ENCODE measurements at places on chromosomes 7 and 10.
A peak's percentile ranks its signal among the peaks of the same experiment; 100 is the strongest.

DNA sequence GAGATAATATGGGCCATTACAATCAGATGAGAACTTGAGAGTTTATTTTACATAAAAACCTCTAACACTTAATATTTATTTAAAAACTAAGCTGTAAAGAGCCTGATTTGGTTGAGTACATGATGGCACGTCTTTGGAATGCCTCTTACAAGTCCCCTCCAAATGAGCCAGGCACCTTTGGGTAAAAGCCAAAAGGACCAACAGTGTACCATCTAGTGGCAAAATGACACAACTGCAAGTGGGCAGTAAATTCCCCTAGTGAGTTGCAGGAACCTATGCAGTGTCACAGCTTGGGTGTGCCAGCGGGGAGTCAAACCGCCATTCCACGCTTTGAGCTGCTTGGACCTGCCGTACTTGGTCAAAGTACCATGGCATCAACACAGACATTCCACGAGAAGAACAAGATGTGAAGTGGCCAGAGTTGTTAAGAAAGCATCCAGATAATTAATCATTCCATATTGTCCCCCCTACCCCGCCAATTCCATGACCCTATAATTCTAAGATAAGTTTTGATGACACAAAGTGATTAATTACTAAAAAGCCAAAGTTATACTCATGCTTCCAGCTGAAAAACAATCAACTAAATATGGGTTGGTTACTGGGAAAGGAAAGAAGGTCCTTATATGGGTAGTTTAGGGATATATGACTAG is 115.2 kb downstream of the SORBS1 start:
- peak; percentile 55 for DNase-seq

DNA sequence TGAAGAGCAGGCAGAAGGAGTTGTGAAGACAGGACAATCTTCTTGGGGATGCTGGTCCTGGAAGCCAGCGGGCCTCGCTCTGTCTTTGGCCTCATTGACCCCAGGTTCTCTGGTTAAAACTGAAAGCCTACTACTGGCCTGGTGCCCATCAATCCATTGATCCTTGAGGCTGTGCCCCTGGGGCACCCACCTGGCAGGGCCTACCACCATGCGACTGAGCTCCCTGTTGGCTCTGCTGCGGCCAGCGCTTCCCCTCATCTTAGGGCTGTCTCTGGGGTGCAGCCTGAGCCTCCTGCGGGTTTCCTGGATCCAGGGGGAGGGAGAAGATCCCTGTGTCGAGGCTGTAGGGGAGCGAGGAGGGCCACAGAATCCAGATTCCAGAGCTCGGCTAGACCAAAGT is 1.5 kb downstream of the CHPF2 start:
- DNase-seq = no peak

DNA sequence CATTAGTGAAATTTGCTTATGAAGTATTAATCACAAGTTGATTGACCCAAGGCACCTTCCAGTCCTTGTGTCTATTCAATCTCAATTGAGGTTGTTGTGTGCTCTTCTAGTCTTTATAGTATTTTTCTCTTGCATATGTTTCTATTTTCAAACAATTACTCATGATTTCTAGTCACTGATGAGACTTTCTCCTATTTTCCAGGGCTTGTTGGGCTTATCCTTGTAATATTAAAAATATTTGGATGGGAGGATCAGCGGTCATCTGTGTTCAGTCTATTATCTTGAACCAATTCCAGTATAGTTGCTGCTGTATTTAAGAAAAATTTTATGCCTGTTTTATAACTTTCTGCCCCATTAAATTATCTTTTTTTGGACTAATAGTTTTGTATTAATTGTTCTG is 154.4 kb downstream of the PTEN start:
- no peak for DNase-seq

GRCh38 chr7:38235606-38236005 is 37.8 kb downstream of the TARP start:
- DNase-seq = no peak

GRCh38 chr10:43203448-43204041 is 63.3 kb downstream of the RASGEF1A start:
- no peak for DNase-seq

DNA sequence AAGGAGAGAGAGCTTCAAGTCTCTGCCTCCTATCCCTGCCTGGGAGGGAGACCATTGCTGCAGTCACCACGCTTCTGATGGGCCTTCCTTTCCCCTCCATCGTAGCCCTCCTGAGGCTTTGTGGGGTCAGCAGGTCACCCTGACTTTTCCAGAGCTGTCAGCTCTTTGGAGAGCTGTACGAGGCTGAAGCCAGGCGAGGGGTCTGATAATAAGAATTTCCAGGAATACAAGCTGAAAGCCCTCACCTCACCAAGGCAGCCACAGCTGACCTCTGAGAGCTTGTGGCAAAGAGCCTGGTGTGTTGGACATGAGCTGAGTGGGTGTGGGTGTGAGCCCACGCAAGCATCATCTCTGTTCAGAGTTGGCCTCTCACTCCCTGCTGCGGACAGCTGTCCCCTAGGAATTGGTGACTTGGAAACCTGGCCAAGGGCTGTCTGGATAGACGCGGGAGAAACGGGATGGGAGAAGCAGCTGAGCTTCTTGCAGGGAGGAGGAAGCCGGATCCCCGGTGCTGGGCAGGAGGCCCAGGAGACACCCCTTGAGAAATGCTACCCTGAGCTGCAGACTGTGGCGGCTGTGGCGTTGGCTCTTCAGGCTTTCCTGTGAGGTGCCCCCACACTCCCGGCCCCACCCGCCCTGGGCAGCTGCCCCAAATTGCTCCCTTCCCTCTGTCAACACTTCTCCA is 122.1 kb upstream of the BTBD16 start:
- DNase-seq = no peak

DNA sequence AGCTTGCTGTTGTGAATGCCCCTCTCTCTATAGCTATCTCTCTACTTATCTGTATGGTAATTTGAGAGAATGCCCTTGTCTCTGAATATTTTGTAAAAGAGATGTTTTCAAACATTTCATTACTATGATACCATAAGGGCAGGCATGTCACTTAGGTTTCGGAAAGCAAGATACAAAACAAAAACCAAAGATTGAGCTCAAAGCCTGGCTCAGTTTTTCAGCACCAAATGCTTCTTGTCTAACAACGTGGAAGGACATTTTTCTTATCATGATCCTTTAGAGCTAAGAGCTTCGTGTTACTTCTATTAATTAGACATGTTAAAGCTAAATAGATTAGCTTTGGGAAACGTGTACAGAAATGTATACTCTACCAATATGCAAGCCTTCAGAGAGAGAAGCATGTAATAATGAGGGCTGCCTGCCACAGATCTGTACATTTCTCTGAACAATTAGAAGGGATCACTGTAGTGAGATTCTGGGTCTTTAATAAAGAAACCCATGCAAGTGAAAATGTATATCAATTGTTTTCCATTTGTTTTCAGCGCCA is 148.9 kb downstream of the ARID5B start:
- DNase-seq = no peak

GRCh38 chr7:81791568-81792518 is 22.0 kb upstream of the HGF start:
- no peak for DNase-seq
